Activated naive CD4-positive, alpha-beta T cell (primary cell): ENCODE measurements at places on chromosomes 3 and 15.

- no peak for DNase-seq
Measured at GRCh38 chr3:149209431-149209830, 12.2 kb downstream of the CP start.

- DNase-seq = no peak
Measured at GRCh38 chr3:6417174-6417573, 443.7 kb upstream of the GRM7 start.

GRCh38 chr3:5002174-5002870, 23.1 kb downstream of the BHLHE40 start:
- no peak for DNase-seq

- no peak for DNase-seq
Measured at GRCh38 chr3:193465992-193466608, 87.5 kb upstream of the ATP13A5 start.

DNA sequence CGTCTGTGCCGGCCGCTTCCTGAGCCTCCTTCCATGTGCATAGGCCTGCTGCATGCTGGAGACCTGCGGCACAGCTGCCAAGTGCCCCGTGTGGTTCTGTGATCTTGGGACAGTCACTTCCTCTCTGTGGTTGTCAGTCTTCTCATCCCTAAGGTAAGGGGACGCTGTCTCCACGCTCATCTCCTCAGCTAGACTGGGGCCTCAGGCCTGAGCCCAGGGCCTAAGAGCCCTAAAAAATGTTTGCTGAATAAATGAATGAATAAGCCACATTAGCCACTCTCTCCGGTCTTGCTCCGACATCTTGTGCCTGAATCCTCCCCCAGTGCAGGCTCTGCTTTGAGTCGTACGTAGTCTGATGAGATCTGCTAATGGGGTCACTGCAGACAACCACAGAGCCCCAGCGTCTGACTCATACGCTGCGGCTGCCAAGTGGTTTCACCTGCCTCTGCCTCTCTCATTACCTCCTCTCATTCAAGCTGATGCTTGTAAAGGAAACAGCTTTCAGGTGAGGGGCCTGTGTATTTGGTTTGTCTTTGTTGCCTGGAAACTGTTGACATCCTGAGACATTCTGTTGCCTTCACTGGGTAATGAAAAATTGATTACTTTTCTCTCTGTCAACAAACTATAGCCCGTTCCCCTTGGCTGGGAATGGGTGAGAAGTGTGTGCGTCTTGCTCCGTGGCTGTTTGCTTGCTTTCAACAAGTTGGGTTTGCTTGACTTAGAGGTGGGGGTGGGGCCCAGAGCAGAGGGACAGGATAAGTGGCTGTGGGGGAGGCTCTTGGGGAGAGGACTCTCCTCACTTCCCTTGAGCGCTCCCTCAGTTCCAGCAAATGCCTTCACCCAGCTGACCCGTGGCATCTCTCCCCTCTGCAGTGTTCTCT, 15.9 kb downstream of the RPLP1 start:
- peak; percentile 30 for DNase-seq

DNA sequence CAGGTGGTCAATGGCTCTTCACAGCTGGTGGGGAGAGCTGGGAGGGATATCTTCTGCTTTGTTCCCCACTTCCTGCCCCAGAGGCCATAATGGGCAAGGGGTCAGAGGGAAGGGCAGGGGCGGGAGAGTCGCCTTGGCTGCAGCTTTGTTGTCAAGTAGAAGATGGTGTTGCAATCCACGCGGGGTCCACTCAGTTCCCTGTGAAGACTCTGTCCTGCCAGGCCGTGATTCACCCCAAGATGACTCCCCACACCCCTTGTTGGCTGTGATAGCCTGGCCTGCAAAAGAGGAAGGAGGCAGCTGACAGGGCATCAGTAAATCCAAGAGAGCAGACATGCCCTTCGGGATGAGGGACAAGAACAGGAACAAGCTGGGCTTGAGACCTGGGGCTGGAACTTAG, 6.9 kb downstream of the GALNT15 start:
- DNase-seq = no peak

GRCh38 chr15:30023798-30024295, 58.9 kb upstream of the GOLGA8J start:
- no peak for DNase-seq

DNA sequence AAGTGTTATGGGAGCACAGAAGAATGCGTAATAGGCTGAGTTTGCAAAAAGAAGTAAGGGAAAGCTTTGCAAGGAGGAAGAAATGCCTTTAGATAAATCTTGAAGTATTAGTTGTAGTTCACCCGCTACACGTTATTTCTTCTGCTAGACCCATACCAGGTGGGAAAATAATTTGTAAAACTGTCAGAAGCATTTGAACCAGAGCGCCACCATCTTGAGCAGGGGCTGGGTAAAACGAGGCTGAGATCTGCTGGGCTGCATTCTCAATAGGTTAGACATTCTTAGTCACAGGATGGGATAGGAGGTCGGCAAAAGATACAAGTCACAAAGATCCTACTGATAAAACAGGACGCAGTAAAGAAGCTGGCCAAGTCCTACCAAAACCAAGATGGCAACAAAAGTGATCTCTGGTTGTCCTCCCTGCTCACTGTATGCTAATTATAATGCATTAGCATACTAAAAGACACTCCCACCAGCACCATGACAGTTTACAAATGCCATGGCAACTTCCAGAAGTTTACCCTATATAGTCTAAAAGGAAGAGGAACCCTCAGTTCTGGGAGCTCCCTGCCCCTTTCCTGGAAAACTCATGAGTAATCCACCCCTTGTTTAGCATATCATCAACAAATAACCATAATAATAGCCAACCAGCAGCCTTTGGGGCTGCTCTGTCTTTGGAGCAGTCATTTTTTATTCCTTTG, 50.0 kb upstream of the ZNF280D start:
- no peak for DNase-seq

DNA sequence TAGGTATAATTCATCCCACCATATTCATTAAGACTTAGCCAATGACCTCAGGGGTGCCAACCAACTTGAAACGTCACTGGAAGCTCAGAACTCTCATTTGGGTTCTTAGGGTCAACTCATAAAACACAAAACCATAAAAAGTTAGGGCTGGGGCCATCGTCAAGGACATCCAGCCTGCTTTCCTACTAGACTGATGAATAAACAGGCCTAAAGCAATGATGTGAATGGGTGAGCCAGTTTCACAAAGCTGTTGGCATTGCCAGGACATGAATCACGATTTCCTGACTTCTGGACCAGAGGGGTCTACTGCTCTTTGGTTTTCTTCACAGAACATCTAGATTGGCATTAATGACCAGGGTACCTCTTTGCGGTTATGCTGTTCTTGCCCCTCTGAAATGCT, 64.7 kb downstream of the EOMES start:
- DNase-seq = no peak

- no peak for DNase-seq
Measured at GRCh38 chr3:63639806-63640205, 12.7 kb upstream of the SNTN start.

- no peak for DNase-seq
Measured at GRCh38 chr15:45205192-45205591, 17.4 kb upstream of the SHF start.

DNA sequence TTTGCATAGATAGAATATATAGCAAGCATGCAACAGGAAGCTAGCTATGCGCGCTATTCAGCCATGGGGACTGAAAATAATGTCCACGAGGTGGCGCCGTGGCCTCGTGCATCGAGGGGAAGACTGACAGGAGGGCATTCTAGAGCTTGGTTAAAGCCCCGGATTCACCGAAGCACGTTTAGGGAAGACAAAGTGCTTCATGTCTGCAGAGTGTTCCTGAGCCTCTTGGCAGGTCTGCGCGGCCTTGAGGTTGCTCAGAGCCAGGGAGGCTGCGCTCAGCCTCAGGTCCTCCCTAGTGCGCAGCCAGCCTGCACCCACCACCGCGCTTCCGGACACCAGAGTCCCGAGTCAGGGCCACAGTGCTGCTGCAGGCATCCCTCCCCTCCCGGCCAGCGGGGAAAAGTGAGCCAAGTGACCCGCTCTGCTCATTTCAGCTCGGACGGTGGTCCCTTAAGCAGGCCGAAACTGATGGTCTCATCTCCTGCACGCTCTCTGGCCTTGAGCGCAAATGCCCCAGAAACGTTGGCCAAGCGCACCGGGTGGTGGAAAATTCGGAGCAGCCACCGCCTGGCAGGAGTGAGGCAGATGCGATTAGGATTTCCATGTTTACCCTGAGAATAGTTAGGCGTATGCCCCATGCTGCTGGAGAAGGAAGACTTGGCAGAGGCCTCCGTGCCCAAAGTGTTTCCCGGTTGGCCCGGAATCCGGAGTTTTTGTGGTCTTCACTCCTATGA, 24.8 kb downstream of the GABRA5 start:
- no peak for DNase-seq

- DNase-seq = no peak
Measured at GRCh38 chr3:149809699-149810098, 3.3 kb upstream of the RNF13 start.
